ENCODE measurements at places on chromosomes 11 and 22.

- no peak for DNase-seq
These were observed 59.2 kb downstream of the TRIM44 start for GRCh38 chr11:35721651-35722282.

DNA sequence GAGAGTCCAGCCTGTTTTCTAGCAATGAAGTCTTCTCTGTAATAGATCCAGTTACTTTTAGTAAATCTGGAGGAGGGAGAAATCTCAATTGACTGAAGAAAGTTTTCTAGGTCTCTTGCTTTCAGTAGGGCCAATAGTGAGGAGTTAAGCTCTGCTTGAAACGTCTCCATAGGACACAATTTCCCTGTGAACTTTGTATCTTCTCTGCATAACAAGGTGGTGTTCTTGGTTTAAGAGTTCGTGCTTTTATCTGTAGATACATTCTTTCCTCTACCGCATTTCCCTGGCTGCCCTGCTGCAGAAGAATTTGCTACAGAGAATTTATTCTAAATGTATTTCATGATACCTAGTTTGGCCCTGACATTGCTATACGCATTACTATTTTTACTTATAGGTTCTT lies 183.1 kb downstream of the ARHGAP42 start:
- DNase-seq = no peak

DNA sequence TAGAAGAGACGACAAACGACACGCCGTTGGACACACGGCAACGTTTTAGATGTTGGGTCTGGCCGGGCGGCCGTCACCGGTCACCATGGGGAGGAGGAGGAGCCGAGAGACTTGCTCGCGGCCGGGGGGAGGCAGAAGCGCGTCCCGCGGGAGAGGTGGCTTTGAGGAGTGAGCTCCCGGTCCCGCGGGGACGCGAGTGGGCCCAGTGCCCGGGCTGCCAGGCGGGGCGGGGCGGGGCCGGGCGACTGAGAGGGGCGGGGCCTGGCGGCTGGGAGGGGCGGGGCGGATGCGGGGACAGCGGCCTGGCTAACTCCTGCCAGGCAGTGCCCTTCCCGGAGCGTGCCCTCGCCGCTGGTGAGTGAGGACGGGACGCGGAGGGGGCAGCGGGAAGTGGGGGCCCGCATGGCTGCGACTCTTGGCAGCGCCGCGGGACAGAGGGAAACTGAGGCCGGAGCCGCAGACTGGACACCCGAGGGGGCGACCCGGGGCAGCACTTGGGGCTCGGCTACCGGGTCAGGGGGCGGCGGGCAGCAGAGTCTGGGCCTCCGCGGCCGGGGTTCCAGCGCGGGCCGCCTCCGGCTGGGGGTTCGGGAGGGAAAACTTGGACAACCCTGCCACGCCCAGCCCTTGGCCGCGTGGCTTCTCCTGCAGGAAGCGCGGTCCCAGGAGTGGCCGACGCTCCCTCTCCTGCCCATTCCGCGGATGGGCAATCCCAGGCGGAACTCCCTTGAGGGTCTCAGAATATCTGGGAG lies at the start of gene TSPO:
Gene TSPO (plus strand): TSS at position 309 of the 752 bp plus-strand sequence. CDS start 7,680 bp downstream, outside the sequence.
- peak; percentile 75 for DNase-seq

GRCh38 chr22:44892803-44893730 lies 116.7 kb downstream of the PHF21B start:
- DNase-seq = no peak

- no peak for DNase-seq
These were observed at the start of gene OOSP4A for GRCh38 chr11:59963733-59964132. Gene OOSP4A, plus strand, starts transcription at chr11:59964033. Its CDS starts 0 bp downstream, at chr11:59964033.

DNA sequence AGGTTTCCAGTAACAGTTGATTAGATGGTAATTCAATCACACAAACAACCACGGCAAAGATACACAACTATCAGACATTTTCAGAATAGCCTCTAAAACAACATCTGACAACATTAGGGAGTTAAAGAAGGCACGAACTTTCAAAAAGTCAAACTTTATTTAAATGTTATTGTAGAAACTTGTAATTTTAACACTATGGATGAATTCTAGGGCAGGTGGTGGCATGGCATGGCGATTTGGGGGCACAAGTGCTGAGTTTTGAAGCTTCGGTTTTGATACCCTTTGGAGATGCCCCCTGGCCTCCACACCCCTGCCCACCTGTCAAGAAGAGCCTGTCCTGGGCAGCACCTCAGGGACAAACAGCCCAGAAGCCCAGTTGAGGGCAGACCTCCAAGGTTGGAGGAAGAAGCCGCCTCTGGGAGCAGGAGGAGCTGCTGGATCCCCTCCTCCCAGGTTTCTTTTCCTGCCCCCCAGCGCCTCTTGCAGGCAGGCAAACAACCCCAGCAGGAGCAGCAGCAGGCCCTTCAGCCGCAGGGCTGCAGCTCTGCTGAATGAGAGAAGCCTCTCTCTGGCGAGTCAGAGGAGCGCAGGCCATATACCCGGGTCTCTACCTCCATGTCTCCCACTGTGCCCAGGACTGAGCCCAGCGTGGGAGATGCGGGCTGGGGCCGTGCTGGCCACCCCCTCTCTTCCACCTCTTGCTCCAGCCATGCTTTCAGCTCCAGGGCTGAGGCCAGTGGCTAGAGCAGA lies 102.1 kb upstream of the IGLL5 start:
- no peak for DNase-seq

GRCh38 chr11:130672911-130673310 lies 224.5 kb downstream of the ADAMTS15 start:
- DNase-seq = no peak

DNA sequence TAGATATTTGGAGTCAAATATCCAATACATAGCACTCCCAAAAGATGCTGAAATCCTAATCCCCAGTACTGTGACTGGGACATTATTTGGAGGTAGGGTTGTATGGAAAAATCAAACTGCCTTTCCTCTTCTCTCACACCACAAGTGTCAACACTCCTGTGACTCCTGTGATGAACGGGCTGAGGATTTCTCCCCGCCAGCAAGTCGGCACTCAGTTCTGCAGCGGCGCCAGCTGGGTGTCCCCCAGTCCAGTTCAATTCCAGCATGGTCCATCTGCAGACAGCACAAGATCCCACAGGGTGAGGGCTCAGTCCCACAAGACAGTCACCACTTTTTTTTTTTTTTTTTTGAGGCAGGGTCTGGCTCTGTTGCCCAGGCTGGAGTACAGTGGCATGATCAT lies 4.3 kb upstream of the PARVB start:
- DNase-seq = no peak

GRCh38 chr11:32259641-32260081 lies 168.8 kb downstream of the RCN1 start:
- DNase-seq = peak; percentile 5

- no peak for DNase-seq
These were observed 30.8 kb upstream of the RAG2 start for GRCh38 chr11:36628765-36629244.

- DNase-seq = no peak
These were observed 9.8 kb upstream of the HBE1 start for GRCh38 chr11:5279471-5280090.

DNA sequence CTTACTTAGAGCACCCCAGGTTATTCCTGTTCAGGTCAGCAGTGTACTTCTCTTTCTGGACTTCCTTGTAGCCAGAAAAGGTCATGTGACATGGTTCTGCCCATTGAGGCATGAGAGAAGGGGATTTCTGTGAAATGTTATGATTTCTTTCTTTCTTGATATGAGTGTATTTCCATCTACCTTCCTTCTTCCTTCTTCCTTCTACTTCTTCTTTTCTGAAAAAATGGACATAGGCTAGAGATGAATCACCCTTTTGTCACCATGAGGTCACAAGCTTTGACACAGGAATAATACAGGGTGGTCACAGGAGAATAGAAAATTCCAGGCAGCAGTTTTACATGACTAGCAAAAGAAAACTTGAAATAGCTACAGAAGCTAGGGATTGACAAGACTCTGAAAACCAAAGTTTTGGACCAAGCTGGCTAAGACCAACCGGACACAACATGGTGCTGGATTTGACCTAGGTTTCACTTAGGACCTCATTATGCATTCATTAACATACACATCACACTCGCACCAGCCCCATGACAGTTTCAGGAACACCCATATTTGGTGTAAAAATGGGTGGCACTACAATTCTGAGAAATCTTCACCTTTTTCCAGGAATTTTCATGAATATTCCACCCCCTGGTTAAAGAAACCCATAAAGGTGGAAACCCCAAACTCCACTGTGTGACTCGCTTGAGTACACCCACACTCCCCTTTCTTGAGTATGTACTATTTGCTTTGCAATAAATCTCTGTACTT lies 21.2 kb upstream of the MAP6 start:
- no peak for DNase-seq

DNA sequence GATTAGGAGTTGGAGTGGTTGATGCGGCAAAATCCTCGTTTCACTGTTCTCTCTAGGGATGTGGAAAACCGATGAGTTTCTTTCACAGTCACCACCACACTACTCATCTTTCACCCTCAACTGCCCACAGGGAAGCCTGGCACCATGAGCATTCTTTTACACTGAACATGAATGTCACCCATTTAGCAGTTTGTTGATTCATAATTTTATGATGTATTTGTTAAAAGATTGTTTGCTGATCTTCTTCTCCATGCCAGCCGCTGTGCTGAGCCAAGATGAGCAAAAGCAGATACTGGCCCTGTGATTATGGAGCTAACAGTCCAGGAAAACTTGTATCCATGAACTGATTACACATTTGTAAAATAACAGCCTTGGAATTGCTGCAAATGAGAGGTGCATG lies 3.9 kb upstream of the SCGB1D2 start:
- DNase-seq = no peak

DNA sequence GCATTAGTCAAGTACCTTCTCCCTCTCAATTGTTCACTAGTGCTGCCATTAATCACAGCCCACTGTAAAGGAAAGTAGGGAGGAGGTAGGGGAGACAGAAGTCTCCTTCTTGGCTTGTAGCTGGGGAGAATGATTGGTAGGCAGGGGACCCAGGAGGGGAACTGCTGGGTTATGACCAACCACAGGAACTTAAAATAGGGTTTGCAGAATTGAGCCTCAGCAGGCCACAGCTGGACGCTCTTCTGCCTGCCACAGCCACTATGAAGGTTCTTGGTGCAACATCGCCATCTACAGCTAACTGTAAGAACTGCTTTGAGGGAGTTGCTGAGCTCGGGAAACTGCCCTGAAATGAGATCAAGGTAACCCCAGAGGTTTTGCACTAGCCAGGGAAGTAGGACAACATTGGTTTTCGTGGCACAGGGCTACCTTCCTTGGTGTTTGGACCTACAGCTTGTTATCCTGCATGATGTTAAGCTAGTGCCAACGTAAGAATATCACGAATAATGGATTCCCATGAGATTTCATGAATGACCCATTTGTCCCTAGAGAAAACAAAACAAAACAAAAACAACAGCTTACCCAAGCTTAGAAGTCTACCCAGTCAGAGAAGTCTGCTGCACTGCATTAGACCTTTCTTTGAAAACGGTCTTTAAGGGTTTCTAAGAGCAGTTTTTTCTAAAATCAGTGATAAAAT lies 787.1 kb upstream of the API5 start:
- peak; percentile 30 for DNase-seq

GRCh38 chr11:41795004-41795403 lies 335.6 kb upstream of the LRRC4C start:
- no peak for DNase-seq

DNA sequence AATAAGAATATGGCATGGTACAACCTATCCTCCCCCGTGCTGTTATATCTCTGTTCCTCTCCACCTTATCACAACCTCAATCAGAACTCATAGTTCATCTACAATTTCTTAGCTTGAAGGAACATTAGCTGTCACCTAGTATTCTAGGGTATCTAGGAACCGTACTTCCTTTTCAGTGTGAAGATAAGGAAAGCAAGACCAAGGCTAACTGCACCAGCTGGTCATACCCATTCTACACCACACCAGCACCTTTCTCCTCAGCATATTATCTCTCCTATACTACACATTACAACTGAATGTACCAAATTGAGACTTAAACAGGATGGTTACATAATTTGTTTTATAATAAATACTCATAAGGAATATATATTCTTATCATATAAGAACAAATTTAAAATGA lies 73.1 kb downstream of the ARHGAP32 start:
- DNase-seq = no peak

GRCh38 chr22:20569059-20570058 lies 61.9 kb downstream of the MED15 start:
- DNase-seq = peak; percentile 75

DNA sequence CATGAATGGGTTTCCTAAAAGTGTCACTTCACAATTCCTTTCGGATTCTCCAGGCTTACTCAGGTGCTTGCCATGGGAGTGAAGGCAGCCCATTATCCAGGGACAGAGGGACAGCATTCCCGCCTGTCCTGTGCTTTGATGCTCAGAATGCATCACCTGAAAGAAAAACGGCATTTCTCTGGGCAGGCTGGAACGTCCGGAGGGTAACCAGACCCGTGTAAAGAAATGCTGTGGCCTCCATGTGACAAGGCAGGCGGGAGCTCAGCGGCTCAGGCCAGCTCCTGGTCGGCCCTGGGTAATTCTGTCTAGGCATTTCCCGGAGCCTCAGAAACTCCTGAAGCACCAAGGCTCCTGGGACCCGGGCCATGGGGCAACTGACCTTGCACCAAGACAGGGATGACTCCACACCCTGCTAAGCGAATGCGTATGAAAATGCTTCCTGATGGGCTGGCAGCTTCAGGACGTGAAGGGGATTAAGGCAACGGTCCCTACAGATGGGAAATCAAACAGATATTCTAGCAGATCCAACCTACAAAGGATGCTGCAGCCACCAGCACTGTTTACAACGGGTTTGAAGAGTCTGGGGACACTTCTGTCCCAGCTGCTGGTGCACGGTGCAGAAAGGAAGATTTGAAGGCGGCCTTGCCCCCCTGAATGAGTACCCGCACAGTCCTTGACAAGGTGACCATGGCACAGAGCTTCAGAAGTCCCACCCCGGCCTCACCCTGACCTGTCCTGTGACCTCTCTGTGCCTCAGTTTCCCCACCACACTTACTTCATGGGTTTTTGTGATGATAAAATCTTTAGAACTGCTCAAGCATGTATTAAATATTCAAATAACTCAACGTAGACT lies 13.6 kb upstream of the FGF3 start:
- no peak for DNase-seq

GRCh38 chr11:102495161-102496042 lies 35.1 kb downstream of the MMP7 start:
- peak; percentile 34 for DNase-seq

- DNase-seq = peak; percentile 41
These were observed 21.7 kb downstream of the CAVIN3 start for GRCh38 chr11:6298605-6299004.

DNA sequence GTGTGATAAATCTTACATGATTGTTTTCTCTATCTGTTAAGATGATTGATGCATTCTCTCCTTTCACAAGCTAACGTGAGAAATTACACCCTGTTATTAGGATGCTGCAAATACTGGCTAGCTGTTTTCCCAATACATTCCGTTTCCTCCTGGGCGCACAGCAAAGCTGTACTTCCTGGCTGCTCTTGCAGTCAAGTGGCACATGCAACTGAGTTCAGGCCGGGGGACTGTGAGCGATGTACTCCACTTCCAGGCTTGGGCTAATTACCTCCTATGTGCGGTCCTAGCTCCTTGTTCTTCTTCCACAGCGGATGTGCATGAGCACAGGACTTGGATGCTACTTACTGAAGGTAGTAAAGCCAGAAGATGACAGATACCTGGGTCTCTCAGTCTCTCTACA lies 234.9 kb upstream of the SESN3 start:
- no peak for DNase-seq
